A549 treated with ZK216348 at 1 μM for 4 hours (cell line): ENCODE measurements at places on chromosomes 11 and 22. TPM values are rescaled to one million over a fixed set of nuclear protein-coding genes. Genes with fewer than 3 reads are reported as not detected.

The KCNJ11 gene
- total RNA-seq = 0.90 to 2.0 TPM (median 1.4 TPM) in 5 replicates

The GUCY1A2 gene
- total RNA-seq = 0.06 to 0.14 TPM in 2 of 5 replicates, not detected in the others

The SORL1 gene
- 1.3 to 2.0 TPM (median 1.6 TPM) in 5 replicates for total RNA-seq

The OR52I1 gene
- total RNA-seq = not detected in 5 replicates
